CD4-positive, alpha-beta T cell treated with Interleukin-4 for 1 hour (primary cell): ENCODE measurements at places on chromosomes 7 and 10.

DNA sequence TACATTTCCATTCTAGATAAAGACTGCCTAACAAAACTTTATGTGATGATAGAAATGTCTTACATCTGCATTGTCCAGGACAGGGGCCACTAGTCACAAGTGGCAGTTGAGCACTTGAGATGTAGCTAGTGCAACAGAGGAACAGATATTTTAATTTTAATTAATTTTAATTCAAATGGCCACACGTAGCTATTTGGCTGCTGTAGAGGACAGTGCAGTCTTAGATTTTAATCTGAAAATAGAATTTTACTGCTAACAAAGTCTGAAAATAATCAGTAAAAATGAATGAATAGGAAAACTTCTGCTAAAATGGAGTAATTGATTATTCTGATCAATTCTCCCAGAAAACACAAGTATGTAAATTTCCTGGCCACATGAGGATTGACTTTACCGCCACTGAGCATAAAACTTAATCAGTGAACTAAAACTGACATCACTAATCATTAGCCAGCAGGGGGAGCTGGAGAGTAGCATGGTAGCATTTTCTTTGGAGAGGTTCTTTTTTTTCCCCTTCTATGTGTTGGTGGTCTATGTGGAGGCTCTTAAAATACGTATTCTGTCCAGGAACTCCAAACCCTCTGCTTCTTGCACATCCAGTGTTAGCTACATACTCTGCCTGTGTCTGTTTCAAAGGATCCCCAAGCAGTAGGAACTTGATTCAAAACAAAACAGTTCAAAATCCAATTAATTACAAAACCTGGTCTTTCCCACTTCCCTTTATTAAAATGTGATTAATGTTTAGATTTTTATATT, 52.1 kb downstream of the TSPAN12 start:
- peak; percentile 27 for DNase-seq

- DNase-seq = no peak
Observed at GRCh38 chr7:99808766-99809165, 19.0 kb upstream of the CYP3A43 start.

DNA sequence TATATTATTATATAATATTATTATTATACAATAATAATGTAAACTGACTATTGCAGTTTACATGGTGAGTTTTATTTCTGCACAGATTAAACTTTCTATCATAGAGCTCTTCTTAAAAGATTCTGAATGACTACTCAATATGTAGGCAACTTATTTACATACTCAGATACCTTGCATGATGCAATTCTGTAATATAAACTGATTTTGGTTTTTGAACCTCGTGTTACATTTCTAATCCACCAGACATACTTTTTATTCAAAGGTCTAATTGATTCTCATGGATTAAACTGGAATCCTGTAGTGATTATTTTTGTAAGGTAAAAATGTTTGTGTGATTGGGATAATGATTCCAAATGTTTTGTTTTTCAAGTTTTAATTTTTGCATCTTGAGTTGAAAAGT, 19.9 kb downstream of the SLC26A4 start:
- no peak for DNase-seq

GRCh38 chr7:31107106-31108090, 55.3 kb downstream of the ADCYAP1R1 start:
- DNase-seq = no peak

DNA sequence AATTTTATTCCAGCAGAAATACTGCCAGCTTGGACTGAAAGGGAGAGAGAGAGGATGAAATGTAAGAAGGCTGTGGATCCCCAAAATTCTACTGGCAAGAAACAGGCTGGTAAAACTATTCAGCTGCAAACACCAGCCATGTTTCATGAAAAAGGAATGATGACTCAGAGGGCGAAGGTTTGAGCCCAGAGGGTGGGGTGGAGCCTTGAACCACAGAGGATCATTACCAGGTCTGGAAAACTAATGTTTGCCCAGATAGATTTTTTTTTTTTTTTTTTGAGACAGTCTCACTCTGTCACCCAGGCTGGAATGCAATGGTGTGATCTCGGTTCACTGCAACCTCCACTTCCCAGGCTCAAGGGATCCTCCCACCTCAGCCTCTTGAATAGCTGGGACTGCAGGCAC, 41.7 kb upstream of the NRF1 start:
- DNase-seq = no peak

DNA sequence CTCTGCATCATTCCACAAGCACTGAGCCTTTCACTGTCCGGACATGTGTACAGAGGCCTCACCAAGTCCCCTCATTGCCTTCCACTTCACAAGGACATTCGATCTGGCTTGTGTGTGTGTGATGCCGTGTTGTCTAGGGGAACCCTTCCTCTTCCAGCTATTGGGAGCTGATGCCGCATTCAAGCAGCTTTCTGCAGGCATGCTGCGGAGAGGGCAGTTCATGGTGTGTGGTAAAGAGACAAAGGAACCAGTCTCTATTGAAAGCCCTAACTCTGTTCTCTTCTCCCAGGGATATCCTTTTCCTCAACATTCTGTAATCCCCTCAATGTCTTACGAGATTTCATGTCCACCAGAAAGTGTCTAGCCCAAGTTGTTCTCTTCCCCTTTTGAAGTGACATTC, 141.6 kb downstream of the ALOX5 start:
- DNase-seq = no peak

- no peak for DNase-seq
Observed at GRCh38 chr7:84422790-84423189, 228.2 kb upstream of the SEMA3A start.

- DNase-seq = peak; percentile 34
Observed at GRCh38 chr10:95266674-95267095, 24.1 kb downstream of the PDLIM1 start.

DNA sequence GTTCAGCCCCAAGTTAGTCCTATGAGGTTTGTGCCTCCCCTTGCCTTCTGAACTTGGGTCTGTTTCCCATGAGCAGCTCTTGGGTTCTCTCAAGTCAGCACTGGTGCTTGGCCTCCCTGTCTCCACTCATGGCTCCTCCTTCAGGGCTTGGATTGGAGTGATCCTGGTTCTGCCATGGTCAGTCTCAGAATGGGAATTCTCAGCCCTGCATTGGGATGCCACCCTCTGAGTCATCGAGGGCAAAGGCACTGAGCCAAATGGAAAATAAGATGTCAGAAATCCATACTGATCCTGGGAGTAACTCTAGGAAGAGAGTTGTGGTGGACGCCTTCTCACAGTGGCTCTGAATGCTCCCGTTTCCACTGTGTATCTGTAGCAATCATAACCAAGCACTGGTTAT, 233.4 kb upstream of the HABP2 start:
- DNase-seq = no peak

- no peak for DNase-seq
Observed at GRCh38 chr7:158973941-158974785, 117.8 kb downstream of the DYNC2I1 start.

DNA sequence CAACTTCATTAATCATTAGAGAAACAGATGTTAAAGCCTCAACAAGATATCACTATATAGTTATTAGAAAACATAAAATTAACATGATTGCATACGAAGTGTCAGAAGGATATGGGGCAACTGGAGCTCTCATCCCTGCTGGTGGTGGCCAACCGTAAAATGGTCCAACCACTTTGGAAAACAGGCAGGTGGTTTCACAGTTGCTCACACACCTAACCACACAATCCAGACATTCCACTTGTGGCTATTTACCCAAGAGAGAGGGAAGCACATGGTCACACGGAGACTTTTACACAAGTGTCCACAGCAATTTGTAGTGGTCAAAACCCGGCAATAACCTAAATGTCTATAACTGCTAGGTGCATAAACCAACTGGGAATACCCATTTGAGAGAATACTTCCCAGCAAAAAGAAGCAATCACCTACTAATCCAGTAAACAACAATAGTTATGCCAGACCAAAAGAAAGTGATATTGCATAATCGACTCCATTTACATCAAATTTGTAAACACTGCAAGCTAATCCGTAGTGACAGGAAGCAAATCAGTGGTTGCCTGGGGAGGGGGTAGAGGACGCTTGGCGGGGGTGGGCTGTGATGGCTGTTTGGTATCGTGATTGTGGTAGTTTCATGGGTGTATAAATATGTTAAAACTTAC, 91.8 kb downstream of the LARP4B start:
- no peak for DNase-seq

GRCh38 chr7:38195804-38196595, 18.0 kb downstream of the STARD3NL start:
- no peak for DNase-seq

GRCh38 chr7:67453580-67454380, 457.1 kb downstream of the TYW1 start:
- no peak for DNase-seq

DNA sequence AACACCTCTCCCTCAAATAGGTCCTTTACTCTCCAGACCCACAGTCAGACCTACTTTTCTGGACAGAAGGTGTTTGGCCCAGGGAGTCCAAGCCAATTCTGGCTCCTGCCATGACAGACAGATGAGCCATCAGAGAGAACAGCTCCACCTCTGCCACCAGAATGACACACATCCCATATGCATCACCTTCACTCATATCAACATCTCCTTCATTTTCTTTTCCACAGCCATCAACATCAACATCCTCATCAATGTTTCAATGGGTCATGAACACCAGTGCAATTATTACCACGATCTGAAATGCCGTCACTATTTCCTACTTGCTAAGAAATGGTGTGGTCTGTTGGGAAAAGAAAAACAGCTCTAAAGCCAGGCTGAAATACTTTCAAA, 67.9 kb downstream of the CCDC71L start:
- DNase-seq = no peak
